ENCODE measurements at places on chromosomes 13 and 19.

DNA sequence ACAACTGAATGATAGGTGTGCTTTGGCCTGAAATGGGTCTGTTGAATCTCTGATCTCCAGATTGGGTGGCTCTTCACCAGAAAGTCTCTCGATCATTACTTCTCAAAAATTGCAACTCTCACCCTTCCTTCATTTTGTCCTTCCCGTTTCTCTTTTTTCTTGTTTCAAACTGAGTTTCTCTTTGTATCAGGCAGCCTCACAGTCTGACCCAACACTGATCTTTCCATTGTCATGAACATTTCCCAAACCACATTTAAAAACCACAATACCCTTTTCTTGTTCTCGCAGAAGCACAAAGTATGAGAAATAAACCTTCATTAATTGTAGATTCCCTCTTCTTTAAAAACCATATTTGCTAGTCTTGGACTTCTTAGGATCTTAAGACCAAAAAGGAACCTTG lies 33.6 kb upstream of the HMGB1 start:
- DNase-seq = no peak

- peak; percentile 8 for DNase-seq
Measured at GRCh38 chr19:14775869-14776586, 2.3 kb downstream of the ADGRE2 start.

- DNase-seq = no peak
Measured at GRCh38 chr19:54646331-54646841, 16.1 kb downstream of the LILRB1 start.

GRCh38 chr19:21474671-21475181 lies 30.7 kb upstream of the ZNF429 start:
- peak; percentile 47 for DNase-seq

- no peak for DNase-seq
Measured at GRCh38 chr13:113049981-113050380, 55.6 kb upstream of the F7 start.

GRCh38 chr19:39303373-39304184 lies 7.4 kb downstream of the IFNL1 start:
- no peak for DNase-seq

- DNase-seq = no peak
Measured at GRCh38 chr13:51770681-51771417, 33.1 kb downstream of the DHRS12 start.

GRCh38 chr19:1089126-1089771 lies 5.9 kb downstream of the POLR2E start:
- no peak for DNase-seq

- no peak for DNase-seq
Measured at GRCh38 chr19:7429638-7430282, 59.1 kb downstream of the PEX11G start.

GRCh38 chr13:105643966-105644365 lies 891.5 kb downstream of the EFNB2 start:
- no peak for DNase-seq

GRCh38 chr13:76864259-76864658 lies 21.9 kb downstream of the KCTD12 start:
- DNase-seq = no peak

GRCh38 chr13:112161521-112162301 lies 94.8 kb downstream of the SOX1 start:
- DNase-seq = no peak

- peak; percentile 18 for DNase-seq
Measured at GRCh38 chr19:14147797-14148605, 11.6 kb upstream of the ASF1B start.

- DNase-seq = peak; percentile 4
Measured at GRCh38 chr13:26971990-26972887, 199.4 kb downstream of the USP12 start.

DNA sequence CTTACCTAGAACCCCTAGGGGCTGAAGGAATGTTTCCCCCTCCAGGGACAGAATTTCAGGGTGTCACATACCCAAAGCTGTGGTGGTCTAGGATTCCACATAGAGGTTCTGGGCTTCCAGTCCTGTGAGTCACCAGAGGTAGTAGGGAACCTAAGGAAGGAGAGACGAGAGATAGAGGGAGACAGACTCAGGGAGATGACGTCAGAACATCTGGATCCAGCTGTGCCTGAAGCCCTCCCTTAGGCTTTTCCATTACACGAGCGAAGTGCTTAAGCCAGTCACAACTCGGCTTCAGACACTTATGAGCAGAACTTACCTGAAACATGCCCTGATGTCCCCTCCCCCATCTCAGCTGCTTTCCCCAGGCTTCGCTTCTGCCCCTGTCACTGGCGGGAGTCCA lies 11.8 kb upstream of the SELENOW start:
- no peak for DNase-seq

DNA sequence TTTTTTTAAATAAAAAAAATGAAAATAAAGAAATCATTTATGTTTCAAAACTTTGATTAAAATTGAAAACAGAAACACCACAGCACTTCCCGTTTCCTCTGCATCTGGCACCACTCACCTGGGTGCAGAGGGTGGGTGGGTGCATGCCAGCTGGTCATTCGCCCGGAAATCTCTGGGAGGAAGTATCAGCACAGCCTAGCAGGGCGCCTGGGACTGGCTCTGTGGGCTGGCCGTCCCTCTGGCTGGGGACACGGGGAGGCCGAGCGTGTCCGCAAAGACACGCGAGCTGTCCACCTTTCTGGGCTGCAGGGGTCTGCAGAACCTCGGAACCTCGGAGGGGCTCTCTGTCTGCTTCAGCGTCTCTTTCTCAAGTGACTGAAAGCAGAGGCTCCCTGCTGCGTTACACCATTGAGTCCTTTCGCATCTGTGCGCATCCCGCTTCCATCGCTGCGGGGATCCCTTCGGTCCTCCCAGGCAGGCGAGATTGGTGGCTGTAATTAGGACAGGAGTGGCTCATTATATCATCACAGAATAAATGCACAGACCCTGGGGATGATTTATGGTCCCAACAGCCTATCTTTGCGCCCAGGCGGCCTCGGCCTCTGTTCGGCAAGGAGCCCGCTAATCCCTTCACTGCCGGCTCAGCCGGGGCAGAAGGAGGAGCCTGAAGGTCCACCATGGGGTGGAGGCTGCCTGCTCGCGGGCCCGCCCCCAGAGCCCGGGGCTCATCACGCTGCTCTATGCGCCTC lies 17.2 kb downstream of the CRTC1 start:
- DNase-seq = peak; percentile 15

GRCh38 chr19:22545751-22546150 lies 88.4 kb upstream of the ZNF492 start:
- DNase-seq = no peak

GRCh38 chr13:52978989-52979388 lies 49.6 kb upstream of the OLFM4 start:
- DNase-seq = no peak

DNA sequence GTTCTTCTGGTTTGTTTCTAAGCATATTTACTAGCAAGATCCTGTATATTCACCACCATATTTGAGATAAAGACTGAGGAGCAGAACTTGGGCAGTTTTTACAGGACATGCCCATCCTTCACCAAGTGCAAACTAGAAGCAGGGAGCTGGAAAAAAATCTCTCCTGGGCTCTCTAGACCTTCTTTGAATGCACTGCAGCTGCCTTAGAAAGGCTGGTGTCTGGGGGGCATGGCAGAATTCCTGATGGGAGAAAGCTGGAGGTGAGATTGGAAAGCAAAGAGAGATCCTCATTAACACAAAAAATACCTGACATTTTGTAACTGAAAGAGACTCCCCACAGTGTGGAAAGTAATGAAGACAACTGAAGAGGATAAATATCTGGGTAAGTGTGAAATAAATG lies 1612.1 kb downstream of the OLFM4 start:
- DNase-seq = no peak

- no peak for DNase-seq
Measured at GRCh38 chr19:32661318-32661717, 13.7 kb downstream of the ANKRD27 start.

DNA sequence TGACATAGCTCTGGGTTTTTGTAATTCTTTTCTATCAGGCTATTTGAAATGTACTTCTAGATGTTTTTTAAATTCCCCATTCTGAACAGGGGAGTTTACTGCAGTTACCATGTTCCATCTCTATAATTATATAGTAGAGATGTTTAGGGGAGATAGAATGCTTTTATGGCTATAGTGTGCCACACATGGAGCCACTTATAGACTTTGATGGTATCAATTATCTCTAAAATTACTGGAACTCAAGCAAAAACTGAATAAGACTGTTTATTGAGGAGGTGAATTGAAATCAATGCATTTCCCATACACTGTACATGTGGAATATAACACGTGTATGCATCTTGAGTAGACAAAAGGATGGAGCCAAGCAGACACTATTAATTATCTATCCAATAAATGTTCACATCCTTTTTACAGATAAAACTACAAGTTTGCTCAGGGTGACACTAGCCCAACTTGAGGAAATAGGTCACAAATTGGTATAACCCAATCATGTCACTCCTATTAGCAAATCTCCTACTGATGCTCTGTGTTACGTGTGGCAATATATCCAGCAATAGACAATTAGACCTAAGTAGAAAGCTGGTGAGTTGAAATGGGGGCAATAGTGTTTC lies 1882.6 kb downstream of the PCDH9 start:
- DNase-seq = no peak

DNA sequence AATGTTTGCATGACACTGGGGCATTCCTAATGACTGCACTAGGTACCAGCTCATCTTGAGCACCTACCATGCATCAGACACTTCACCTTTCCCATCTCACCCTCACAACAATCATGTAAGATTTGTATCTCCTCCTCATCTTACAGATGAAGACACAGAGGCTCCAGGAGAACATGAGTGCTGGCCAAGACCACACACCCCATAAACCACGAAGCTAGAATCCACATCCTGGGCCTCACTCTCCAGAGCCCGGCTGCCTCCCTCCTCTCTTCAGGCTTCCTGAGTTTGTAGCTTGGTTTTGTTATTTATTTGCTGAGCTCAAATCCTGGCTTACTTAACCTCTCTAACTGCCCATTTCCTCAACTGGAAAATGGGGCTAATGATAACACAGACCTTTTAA lies 25.9 kb downstream of the FAM216B start:
- no peak for DNase-seq

- no peak for DNase-seq
Measured at GRCh38 chr19:28485292-28485691, 727.7 kb downstream of the UQCRFS1 start.

DNA sequence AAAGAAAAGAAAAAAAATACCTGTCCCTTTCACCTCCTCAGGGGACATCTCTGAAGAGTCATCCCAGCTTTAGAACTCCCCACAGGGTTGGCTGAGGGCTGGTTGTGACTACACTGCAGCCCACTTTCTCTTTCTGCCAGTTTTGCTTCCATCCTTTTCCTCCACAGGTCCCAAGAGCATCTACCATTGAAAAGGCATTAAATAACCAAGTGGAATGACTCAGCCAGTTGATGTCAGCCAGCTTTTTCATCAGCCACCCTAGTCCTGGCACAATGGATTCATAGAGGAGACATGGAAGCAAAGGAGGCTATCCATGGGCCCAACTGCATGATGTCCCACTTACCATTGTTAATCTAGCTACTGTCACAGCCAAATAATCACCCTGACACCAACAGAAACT lies 9.2 kb upstream of the RCBTB1 start:
- DNase-seq = no peak

DNA sequence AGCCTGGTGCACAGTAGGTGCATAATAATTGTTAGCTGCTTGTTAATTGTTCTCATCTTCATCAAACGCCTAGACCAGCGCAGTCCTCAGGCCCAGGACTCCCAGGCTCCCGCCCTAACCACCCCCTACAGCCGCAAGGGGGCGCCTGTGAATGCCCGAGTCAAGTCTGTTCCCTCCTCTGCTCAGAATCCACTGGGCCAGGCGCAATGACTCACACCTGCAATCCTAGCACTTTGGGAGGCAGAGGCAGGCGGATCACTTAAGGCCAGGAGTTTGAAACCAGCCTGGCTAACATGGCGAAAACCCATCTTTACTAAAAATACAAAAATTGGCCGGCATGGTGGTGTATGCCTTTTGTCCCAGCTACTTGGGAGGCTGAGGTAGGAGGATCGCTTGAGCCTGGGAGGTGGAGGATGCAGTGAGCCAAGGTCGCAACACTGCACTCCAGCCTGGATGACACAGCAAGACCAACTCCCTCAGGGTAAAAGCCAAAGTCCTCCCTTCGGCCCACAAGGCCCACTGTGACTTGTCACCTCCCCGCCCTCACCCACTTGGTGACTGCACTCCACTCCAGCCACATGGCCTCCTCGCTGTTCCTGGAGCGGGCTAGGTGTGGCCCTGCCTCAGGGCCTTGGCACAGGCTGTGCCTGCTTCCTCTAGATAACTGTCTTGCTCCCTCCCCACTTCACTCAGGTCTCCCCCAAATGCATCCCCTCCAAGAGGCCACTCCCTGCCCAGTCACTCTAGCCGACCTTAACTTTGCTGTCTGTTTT lies 9.1 kb downstream of the ZNF653 start:
- DNase-seq = peak; percentile 36

DNA sequence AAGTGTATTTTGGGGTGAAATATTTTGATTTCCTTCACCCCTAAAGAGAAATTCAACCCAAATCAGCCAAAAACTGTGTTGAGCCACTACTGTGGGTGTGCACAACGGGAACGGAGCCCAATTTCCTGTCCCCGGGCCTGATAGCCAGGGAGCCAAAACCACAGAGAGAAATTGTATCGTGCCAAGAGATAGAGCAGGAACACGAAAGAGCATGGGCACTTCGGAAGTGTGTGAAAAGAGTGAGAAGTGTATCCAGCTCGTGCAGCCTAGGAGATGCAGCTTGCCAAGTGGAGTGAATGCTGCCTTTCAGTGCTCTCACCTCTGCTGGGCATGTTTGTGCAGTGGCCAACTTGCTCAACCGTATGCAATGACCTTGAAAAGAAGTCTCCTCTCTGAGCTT lies 19.4 kb upstream of the PLEKHF1 start:
- no peak for DNase-seq

DNA sequence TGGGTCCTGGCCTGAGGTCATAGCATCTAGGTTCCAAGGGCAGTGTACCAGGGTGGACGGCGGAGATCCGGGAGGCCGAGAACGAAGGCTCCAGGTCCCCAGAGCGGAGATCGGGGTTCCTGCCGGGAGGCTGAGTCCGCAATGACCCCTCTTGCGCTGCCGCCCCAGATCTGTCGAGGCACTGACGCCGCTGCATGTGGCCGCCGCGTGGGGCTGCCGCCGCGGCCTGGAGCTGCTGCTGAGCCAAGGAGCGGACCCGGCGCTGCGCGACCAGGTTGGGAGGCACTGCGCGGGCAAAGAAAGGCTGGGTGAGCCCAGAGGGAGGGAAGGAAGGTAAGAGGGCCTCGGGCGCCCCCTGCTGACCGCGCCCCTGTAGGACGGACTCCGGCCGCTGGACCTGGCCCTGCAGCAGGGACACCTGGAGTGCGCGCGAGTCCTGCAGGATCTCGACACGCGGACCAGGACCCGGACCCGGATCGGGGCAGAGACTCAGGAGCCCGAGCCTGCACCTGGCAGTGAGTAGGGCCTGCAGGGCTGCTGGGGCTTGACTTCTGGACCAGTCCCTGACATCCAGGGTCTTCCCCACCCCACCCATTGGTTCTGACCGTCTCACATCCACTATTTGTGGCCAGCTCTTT lies 906 bp downstream of the ANKLE1 start:
- DNase-seq = peak; percentile 60

GRCh38 chr19:38904581-38905539 lies 5.1 kb downstream of the NFKBIB start:
- no peak for DNase-seq

GRCh38 chr13:33367171-33367895 lies 81.8 kb upstream of the STARD13 start:
- DNase-seq = no peak

- DNase-seq = no peak
Measured at GRCh38 chr19:35885904-35886303, 14.4 kb downstream of the NFKBID start.
